Stimulated activated CD8-positive, alpha-beta memory T cell treated with anti-CD3 and anti-CD28 coated beads, Interleukin-7, amount 100 ng/mL, for 24 hours (primary cell): ENCODE measurements at places on chromosomes 4 and X.

- DNase-seq, result no peak
These were observed 83.9 kb upstream of the ZNF827 start for GRCh38 chr4:146022541-146022940.

GRCh38 chr4:174318829-174319764 lies 35.4 kb downstream of the CEP44 start:
- no peak for DNase-seq

DNA sequence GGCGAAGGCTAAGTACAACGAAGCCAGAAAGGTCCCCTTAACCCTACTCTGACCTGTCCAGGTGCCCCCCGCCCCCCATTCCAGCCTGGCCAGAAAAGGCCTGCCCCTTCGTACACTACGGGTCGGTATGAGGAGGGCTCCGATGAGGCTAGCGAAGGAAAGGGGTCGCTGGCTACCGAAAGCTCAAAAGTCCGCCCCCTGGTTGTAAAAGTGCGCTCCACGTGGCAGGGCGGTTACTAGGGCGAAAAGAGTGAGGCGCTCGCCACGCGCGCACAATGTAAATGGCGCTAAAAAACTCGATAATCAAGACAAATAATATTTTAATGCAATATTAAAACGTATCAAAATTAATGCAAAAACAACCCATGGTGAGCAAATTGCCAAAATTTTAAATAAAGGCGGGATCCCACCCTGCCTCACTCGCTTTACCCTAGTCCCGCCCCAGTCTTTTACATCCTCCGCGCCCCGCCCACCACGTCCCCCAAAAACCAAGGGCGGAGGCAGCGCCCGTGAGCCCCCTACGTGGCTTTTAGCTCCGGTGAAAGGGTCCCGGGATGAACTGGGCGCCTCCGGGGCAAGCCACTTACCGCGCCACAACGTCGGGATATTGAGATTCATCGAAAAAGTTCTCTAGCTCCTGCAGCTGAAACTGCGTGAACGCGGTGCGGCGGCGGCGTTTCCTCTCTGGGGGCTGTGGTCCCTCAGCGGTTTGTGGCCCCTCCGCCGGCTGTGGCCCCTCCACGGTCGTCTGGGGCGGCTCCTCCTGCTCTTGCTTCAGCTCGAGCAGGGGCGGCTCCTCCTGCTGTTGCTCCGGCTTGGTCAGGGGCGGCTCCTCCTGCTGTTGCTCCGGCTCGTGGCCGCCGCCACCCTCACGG lies 929 bp downstream of the ESX1 start:
- no peak for DNase-seq

DNA sequence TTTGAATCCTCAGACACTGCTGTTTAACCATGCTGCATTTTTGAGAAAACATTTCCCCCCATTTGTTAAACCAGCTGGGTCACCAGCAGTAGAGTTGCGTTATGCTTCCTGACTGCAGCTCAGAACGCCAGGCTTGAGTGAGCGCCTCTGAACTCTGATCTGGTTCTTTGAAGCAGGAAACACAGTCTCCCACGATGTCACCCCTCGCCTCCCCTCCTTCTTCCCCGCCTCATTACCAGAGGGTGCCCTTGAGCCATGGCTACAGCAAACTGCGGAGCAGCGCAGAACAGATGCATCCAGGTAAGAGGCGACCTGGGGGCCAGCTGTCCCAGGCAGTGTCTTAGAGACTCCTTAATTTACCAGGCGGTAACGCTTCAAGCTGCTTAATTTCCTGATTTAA lies 78.4 kb downstream of the REPS2 start:
- DNase-seq, result no peak

GRCh38 chr4:73843369-73843768 lies 6.9 kb downstream of the CXCL6 start:
- no peak for DNase-seq

DNA sequence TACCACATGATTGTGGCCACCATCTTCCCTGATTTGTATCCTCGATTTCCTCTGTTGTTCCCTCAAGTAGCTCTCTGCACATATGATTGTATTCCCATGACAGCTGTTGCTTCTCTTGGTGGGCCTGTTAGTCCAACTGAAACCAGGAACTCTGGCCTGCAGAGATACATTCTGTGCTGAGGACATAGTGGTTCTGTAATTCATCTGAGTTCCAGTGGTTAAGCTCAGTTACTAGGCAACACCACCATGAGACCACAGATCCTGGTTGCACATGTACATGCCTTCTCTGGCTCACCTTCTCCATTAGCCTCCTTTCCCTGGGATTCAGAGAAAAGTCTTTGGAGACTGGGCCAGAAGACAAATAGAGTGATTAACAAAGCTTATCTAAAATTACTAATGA lies 172.1 kb upstream of the SLC7A11 start:
- no peak for DNase-seq

DNA sequence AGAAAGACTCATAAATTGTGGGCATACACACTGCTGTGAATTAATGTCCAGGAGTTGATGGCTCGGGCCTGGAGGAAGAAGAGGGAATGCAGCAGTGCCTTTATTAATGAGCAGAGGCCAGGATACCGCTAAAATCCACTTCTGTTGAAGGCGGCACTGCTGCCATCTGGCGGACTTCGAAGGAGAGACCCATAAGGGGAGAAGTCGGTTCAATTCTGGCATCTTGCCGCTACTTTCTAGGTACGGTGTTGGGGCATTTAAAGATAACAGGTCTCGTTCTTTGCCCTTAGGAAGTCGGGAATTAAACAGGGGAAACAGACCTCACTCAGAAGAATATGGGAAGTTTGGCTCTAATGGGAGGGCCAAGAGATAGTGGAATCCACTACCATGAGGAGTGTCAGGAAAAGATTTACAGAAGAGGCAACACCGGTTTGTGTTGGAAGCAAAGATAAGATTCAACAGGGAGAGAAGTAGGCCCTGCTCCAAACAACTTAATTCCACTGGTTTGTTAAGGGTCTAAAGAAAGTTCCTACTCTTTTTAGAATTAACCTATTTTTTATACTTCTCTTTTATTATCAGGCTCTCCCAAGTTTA lies 133.6 kb upstream of the GIMD1 start:
- no peak for DNase-seq

GRCh38 chr4:6622744-6623143 lies 17.7 kb upstream of the MRFAP1 start:
- no peak for DNase-seq
